ENCODE measurements at places on chromosomes 3 and 15.

DNA sequence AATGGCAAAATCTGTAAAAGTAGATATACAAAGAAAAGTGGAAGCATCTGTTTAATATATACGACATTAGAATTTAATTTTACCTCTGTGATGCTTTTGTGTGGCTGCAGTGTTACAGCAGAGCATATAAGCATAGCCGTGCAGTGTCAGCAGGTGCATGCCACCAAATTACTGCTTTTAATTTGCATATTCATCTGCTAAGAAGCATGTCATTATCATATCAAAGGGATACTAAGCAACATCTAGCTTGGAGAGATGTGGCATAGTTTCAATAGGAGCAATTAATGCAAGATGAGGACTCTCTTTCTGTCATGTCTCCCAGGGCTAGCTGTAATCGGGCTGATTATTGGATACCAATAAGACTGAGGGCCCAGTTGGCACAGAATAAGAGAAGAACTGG lies 214.4 kb upstream of the SOX2 start:
- DNase-seq, result no peak

DNA sequence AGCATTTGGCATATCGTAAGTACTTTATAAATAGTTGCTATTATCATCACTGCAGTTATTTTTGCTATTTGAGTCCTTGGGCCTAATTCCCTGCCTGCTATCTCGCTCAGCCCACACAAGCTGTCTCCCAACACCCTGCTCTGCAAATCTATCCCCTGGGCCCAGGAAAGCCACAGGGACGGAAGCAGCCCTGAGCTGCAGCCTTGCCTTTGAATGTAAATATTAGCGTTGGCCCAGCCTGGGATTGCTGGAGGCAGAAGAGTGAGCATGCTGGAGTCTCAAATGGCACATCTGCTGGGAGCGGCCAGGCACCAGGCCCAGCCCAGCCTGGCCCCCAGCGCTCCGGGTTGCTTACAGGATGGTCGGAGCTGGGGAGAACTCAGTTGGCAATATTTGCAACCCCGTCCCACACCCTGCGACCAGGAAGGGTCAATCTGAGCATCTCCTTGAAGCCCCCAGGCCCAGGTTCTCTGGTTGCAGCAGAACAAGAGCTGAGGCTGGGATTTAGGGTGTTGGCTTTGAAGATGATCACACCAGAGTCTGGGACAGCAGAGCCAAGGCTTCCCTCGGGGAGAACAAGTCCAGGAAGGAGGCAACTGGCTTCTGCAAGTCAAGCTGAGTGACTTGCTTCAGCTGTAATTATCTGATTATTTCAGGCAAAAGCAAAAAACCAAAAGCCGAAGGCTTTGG lies 529.6 kb downstream of the SHQ1 start:
- DNase-seq, result no peak

- DNase-seq, result no peak
Measured at GRCh38 chr3:182413061-182413460, 380.2 kb upstream of the ATP11B start.

- DNase-seq, result no peak
Measured at GRCh38 chr3:63128380-63128779, 149.7 kb upstream of the SYNPR start.

- no peak for DNase-seq
Measured at GRCh38 chr15:70327328-70327855, 229.7 kb upstream of the TLE3 start.

- no peak for DNase-seq
Measured at GRCh38 chr3:142033292-142033691, 116.1 kb downstream of the TFDP2 start.

DNA sequence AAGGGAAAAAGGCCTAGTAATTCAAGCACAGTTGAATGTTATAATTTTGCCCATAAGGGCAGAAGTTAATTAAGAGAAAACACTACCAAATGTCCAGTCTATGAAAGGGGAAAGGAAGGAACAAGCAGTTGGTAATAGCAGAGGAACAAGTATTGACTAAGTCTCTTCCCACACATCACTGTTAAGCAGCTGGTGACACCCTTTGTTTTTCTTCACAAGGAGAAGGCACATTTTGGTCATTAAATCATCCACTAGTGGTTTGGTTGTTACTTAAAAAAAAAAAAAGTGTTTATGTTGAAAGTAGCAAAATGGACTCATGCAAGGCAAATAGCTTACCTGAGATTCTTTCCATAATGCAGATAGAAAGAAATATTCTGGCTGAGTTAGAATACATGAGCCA lies 321.4 kb upstream of the NECTIN3 start:
- no peak for DNase-seq

DNA sequence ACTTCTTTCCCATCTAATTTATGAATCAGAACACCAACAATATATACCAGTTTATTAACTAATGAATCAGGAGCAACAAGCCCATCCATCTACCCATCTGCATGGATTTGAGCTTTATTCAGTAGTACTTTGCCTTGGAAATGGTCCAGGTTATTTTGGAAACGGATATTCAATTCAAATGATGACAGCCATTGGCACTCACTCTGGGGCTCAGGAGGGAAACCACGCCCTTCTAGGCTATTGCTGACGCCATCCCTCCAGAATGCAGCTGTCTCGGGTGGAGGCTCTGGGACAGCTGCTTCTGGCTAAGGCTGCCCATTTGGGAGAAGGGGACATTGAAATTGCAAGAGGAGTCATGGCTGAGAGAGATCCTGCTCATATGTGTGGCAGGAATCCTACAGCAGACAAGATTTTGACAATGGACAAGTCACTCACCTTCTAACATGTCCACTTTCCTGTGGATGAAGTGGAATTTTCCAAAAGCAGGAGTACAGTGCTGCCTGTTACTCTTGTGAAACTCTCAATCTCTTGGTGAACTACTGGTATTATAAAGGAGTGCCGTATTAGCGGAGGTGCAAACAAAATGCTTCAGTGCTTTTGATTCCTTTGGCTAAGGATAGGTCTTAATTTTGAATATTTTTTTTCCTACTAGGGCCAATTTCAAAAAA lies 29.3 kb upstream of the TRAK1 start:
- DNase-seq, result no peak

DNA sequence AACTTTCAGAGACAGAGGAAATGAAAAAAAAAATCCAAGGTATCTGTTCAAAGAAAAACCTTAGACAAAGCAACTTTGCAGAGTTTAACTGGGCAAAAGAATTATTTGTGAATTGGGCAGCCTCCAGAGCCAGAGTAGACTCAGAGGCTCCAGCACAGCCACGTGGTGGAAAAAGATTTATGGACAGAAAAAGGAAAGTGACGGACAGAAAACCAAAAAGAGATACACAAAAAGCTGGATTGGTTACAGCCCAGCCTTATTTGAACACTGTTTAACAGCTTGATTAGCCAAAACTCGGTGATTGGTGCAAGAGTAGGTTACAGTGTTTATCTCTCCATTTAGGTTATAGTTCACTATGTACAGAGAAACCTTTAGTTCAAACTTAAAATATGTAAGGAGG lies 23.7 kb upstream of the GPD1L start:
- DNase-seq, result no peak

DNA sequence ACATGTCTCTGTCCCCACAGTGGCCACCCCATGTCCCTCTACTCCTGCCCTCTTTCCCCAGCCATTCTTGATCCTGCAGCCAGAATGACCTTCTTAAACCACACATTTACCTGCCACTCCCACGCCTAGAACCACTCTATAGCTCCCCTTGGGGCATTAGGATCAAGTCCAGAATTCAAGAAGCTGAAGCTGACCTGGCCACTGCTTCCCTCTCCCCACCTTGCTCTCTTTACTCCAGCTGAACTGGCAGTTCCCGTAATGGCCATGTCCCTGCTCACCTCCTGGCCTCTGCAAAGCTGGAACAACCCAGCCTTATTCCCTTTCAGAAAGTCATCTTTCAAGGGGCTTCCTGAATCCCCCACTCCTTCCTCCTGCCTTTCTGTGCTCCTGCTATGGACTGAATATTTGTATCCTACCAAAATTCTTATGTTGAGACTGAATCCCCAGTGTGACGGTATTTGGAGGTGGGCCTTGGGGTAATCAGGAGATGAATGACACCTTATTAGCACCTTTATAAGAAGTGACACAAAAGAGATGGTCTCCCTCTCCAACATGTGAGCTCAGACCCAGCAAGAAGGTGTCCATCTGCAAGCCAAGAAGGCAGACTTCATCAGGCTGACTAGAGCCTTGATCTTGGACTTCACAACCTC lies 3.8 kb downstream of the CSRNP1 start:
- DNase-seq, result no peak

GRCh38 chr15:81939604-81940440 lies 106.0 kb downstream of the MEX3B start:
- DNase-seq, result no peak

- DNase-seq, result no peak
Measured at GRCh38 chr3:12750658-12751071, 8.4 kb downstream of the TMEM40 start.

DNA sequence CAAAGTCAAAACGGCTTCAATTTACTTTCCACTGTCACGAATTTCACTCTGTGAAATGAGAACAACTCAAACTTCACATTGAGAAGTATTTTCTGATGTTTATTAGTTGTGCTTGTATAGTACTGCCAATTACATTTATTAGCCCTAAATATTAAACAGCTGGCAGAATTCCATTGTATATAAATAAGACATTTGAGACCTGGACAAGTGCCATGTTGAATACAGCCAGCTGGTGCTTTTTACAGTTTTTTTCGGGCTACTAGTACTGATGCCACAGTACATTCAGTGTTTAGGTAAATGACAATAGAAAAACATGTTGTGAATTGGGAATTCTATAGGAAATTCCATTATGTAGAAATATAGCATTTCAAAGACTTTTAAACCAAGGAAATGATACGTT lies 79.0 kb downstream of the EPHA3 start:
- no peak for DNase-seq

DNA sequence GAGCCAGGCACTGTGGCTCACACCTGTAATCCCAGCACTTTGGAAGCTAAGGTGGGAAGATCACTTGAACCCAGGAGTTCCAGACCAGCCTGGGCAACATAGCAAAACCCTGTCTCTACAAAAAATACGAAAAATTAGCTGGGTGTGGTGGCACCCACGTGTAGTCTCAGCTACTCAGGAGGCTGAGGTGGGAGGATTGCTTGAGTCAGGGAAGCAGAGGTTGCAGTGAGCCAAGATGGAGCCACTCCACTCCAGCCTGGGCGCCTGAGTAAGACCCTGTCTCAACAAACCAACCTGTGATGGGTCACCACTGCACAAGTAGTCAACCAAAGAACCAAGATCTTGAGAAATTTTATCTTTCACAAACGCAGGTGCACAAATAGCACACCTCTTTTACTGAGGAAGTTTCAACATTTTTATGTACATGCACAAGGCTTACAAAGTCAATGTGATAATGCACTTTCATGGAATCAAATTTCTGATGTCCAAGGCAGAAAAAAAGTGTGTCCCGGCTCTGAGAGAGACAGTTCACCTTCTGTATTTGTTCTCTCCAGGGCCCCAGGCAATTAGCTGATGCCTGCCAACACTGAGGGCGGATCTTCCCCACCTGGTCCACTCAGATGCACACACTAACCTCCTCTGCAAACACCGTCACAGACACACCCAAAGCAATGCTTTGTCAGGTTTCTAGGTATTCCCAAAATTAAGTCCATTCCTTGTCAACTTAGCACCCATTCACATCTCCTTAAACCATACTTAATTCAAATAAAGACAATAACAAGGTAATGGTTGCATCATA lies 12.4 kb downstream of the ACAA1 start:
- DNase-seq, result no peak

GRCh38 chr3:18715208-18715607 lies 290.1 kb upstream of the SATB1 start:
- no peak for DNase-seq

DNA sequence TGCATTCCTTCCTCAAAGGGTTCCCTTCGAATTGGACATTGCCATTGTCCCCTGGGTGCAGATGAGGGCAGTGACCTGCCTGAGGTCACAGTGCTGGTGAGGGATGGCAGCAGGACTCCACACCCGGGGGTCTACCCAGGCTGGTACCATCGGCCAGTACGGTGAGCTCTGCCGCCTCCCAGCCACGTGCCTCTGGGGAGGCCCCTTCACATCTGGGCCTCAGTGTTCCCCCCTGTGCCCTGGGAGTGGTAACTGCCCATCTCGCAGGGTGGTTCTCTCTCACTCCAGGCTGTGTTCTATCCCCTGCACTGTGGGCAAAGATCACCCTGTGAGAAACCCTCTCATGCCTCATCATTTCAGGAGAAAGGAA lies 99.4 kb upstream of the IQSEC1 start:
- DNase-seq, result no peak

DNA sequence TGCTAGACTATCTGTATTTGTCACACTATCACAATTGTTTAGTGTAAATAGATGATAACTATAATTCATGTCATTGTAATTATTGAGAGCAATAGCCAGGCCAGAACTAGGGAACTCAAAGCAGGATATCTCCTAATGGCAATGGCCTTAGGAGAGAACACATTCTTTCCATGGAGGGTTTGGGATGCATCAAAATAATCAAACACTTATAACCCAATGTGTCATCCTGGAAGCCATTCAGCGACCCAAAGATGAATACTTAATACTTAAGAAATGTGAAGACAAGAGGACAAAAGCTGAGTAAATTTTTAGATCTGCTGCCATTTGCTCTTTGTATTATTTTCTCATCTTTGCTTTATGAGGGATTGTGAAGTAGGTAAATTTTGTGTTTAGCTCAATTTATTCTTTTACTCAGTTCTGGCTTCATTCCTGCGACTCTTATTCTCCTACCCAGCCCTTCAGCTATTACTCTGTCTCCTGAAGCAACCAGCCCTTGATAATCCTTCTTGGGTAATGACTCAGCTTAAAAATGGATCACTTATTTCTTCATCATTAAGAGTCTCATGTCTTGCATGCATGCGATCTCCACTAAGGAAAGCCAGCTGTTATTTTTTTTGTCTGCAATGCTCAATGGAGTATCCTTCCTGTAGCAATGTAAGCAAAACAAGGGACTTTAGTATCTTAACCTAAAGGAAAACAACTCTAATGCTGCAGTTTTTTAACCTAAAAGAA lies 2.0 kb downstream of the OR4F15 start:
- no peak for DNase-seq

DNA sequence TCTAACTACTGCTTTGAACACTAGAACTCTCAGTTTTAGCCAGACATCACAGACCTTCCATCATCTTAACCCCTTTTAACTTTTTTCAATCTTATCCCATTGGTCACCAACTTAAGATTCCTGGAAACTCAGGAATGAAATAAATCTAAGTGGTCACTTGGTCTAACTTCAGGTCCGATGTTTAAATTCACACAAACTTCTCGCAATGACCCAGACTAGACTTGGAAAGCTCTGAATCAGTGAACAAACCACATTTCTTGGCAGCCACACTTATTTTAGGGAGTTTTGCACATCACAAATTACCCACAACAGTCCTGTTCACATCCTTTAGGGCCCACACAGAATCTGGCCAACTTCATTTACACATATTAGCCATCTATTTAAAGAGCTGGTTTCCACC lies 118.9 kb downstream of the MAGI1 start:
- DNase-seq, result no peak

GRCh38 chr15:74636984-74637383 lies 21.3 kb downstream of the CLK3 start:
- no peak for DNase-seq

DNA sequence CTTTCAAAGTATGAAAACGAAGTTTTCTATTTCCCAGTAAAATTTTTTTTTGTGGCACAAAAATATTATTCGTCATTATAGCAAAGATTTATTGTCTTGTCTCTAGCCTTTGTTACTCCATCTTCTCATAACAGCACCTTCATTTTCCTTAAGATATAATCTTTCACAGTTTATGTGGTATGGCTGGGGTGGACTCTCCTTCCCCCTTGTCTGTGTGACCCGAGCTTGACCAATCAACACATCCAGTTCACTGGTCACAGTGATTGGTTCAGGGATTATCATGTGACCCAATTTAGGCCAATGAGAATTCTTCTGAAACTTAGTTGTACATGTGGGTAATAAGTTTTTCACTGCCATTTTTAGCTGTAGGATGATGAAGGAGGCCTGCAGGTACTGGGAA lies 71.2 kb upstream of the DCBLD2 start:
- no peak for DNase-seq
